ENCODE measurements at places on chromosomes 7 and 10.

DNA sequence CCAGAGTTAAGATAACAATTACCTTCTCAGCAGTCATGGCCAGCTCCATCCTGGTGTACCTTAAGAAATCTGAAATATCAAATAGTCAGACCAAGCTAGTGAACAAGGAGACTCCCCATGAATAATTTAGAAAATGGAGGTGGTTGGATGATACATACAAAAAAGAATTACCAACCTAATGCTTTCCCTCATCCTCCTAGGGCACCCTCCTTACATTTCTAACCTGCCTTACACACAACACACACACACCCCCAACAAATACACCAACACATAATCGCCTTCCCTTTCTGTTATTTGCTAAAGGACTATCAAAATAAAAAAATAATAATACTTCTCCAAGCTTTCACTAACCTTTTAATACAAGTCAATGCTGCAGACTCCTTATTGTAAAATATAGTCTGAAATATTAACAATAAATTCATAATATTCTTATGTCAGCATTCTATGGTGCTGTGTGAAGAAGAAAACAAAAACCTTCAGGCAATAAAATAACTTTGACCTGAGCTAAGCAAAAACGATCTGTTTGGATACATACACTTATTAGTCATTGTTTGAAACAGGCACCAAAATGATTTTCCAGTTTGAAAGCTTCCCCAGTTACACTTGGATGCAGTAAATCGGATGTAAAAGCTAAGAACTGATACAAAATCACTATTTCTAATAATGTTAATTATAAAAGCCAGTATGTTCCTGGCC lies 3.4 kb downstream of the TWIST1 start:
- no peak for DNase-seq

DNA sequence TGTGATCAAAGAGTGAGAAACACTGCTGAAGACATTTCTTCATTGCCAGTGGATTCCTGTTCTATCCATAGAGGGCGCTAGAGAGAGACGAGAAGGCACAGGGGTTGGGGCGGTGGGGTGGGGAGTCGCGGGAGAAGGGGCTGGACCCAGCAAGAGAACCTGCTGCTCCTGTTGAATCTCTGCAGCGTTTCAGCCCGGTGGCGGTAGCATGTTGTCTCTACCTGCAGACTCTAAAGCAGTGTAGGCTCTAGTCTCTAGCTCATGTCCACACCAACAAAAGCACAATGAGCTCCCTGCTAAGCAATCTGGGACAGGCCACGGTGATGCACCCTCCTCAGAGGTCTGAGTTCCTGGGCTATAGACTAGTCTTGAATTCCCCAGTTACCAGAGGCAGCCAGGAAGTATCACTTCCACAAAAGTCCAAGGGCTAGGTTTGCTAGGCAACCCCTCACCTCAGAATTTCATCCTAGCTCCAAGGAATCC lies 167.7 kb downstream of the DGKB start:
- DNase-seq: no peak

GRCh38 chr10:59269651-59270050 lies 92.7 kb downstream of the FAM13C start:
- DNase-seq: no peak

DNA sequence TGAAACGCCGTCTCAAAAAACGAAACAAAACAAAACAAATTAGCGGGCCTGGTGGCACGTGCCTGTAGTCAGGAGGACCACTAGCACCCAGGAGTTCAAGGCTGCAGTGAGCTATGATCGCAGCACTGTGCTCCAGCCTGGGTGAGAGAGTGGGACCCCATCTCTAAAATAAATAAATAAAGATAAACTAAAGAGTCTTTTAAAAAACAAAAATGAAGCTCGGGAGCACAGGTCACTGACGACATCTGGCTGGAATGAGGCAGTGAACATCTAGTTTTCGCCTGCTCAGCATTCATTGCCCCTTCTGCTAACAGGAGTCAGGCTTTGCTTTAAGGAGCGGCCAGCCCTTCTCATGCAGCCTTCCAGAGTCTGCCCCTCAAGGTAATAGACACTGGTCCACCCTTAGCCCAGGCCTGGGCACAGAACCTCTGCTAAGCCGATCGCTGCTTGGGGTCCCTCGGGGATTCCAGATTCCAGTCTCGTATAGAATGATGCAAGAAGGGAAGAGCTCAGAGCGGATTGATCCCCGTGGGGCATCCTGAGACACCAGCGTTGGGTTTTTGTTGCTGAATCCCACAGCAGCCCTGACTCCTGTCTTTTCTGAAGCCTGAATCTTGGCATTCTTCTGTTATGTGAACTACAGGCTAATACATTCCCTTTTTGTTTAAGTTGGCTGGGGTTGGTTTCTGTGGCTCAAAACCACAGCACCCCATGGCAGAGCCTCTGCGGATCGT lies 14.2 kb upstream of the FOXK1 start:
- DNase-seq: peak; percentile 29

DNA sequence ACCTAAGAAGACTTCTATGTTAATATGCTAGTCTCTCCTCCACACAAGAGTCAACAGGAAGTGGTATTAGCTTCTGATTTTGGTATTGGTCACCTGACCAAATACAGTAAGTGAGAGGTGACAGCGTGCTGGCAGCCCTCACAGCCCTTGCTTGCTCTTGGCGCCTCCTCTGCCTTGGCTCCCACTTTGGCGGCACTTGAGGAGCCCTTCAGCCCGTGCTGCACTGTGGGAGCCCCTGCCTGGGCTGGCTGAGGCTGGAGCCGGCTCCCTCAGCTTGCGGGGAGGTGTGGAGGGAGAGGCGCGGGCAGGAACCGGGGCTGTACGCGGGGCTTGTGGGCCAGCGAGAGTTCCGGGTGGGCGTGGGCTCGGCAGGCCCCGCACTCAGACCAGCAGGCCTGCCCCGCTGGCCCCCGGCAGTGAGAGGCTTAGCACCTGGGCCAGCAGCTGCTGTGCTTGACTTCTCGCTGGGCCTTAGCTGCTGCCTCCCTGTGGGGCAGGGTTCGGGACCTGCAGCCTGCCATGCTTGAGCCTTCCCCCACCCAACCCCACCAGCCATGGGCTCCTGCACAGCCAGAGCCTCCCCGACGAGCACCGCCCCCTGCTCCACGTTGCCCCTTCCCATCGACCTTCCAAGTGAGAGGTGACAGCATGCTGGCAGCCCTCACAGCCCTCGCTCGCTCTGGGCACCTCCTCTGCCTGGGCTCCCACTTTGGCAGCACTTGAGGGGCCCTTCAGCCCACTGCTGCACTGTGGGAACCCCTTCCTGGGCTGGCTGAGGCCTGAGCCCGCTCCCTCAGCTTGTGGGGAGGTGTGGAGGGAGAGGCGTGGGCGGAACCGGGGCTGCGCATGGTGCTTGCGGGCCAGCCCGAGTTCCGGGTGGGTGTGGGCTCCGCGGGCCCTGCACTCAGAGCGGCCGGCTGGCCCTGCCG lies 4.2 kb upstream of the ACSL5 start:
- no peak for DNase-seq

GRCh38 chr10:13268841-13269240 lies 31.0 kb downstream of the PHYH start:
- no peak for DNase-seq

DNA sequence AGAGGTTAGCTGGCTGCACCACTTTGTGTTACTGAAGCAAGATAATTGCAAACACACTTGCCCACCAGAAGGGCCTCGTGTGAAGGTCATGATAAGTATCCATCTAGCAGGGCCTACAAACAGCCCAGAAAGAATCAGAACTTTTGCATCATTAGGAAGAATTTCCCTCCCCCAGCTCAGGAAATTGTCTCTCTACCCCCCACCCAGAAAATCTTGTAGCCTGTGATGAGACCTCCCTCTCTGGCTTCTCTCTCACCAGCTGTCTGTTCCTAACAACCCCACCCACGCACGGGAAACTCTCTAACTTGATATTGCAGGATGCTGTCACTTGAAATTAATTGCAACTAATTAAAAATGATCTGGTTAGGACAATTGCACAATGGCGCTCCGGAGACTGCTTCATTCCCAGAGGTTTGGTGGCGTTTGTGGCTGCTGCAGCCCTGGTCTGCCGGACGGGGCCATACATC lies 34.5 kb downstream of the ZNF503 start:
- DNase-seq: no peak

DNA sequence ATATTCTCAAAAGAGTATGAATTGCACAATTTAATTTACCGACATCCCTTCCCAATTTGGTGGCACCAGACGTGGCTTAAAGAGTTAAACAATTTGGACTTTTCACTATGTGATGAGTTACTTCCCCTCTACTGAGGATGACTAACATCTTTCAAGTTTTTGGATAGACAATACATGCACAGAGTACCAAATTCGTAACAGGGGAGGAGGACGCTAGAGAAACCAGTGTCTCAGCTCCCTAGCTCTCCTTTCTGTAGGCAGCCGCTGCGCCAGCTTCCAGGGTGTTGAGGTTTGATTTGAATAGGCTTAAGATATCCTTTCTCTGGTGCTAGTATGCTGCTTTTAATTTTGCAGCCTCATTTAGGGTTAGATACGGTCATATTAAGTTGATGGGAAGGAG lies 69.2 kb downstream of the GNA12 start:
- no peak for DNase-seq

DNA sequence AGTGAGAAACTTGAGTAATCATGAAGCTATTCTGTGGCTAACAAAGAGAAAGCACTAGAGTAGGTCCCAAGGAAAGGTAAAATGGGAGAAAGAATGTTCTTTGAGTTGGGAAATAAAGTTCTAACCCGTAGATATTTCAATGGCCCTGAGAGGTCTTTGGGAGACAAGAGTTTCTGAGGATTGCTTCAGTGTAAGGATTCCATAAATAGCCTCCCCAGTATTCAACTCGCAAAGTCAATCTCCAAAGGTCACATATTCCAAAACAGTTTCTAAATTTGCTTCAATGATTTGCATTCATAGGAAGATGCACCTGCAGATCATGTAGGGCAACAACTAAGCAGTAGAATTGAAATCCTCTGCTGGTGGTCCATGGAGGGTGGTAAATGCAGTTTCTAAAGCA lies 238.5 kb downstream of the TMEM178B start:
- no peak for DNase-seq

- DNase-seq: no peak
Observed at GRCh38 chr10:116766241-116766827, 24.0 kb upstream of the HSPA12A start.

All from GOT3 (cell line).